ENCODE measurements at places on chromosomes 12 and 14.

- DNase-seq, result no peak
These were observed 373.0 kb downstream of the ALG10 start for GRCh38 chr12:34395056-34396005.

GRCh38 chr14:59013672-59014298 is 174.7 kb upstream of the DAAM1 start:
- no peak for DNase-seq

DNA sequence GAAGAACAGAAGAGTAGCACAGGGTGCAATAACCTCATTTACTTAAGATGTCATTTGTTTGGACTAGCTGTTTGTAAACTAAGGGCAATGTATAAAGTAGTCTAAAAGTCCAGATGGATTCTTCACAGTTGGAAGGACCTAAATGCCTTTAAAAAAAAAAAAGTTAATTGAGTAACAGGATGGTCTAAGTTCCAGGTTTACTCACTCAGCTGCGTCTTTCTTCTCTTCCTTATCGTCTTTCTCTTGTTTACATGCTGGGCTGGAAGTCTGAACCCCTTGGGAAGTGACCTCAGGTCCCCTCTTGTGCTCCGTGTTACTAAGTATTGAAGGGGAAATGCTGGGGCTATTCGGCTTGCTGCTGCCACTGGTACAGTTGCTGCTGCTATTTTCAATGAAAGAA is 82.5 kb downstream of the SH2B3 start:
- no peak for DNase-seq

DNA sequence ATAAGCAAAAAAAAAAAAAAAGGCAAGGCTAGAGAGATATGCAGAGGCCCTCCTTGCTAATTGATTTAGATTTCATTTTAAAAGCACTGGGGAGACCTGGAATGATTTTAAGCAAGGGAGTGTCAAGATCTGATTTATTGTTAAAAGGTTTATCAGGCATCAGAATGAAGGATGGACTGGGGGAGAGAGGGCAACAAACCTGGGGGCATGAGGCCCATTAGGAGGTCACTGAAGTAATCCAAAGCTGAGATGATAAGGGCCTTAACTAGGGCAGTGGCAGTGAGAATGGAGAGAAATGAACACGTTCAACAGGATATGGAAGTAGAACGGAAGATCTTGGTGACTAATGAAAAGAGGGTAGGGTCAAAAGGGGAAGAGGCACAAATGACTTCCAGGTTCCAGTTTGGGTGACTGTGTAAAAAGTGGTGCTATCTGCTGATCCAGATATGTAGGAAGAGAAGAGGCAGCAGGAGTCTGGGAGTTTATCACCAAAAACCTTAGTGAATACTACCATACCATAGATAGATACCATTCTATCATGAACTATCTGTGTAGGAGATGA is 24.0 kb downstream of the KITLG start:
- no peak for DNase-seq

GRCh38 chr12:117875744-117876435 is 92.9 kb downstream of the KSR2 start:
- no peak for DNase-seq

DNA sequence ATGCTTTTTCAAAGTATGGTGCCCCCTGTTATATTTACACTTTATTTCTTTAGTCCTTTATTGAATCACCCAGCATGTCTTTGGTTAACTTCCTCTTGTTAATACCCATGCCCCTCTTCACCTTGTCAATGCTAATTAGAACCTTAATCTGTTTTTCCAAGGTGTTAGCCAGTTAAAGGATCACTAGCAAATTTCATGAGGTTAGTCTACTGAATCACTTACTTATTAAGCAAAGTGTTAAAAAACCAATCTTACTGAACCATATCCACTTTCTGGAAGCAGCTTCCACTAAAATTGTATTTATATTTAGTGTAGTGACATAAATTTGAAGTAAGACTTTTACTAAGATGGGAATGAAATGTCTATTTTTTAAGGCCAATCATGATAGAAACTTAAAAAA is 27.9 kb downstream of the TAOK3 start:
- DNase-seq, result no peak

GRCh38 chr12:3744229-3744901 is 8.5 kb downstream of the CRACR2A start:
- no peak for DNase-seq

DNA sequence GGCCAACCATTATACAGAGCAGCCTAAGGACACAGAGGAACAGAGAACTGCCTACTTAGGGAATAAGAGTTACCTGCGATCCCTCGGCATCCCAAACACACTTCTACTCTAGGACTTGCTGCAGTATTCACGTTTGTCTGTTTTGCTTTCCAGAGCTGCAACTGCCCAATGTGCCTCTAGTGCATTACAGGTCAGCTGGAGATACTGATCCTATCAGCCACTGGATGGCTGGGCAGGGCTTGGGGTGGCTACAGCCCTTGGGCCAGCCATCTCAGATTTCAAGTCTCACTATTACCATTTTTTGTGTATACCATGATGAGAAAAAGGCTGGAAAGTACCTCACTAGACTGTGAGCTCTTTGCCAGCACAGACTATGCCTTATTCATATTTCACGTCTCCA is 4.6 kb downstream of the ARF3 start:
- DNase-seq, result no peak

DNA sequence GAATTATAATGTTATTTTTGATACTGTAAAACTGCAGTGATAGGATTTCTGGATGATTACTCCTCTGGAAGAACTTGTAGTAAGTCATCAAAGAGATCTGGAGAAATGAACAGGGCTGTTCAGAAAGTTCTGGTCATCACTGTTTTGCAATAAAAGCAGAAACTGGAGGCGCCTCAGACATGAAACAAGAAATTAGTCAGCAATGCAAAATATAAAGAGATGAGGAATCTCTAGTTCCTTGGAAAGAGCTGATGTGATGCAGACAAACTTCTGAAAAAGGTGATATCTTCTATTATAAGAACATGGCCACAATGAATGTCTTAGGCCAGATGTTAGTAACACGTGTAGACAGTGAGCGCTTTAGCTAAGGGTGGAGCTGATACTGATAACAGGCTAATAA is 9.5 kb downstream of the ACIN1 start:
- DNase-seq, result no peak

GRCh38 chr12:53423597-53423996 is at the start of gene AMHR2:
AMHR2 (plus strand) TSS chr12:53423855; CDS start chr12:53423935, 80 bp downstream.
- DNase-seq, result no peak

DNA sequence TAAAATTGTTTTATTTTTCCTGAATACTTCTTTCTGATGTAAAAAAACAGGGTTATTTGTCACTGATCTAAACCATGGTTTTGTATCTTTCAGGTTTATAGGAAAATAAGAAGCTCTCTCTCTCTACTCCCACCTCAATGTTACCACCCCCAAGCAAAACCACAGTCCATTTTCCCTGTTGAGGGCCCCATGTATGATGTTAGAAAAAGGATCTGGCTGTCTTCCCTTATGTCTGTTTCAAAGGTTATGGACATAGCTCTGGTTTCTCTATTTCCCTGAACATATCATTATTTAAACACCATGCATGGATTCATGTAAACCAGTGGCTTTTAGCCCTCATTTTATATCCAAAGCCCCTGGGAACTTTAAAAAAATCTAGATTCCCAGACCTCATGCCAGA is 649.0 kb upstream of the TBX3 start:
- no peak for DNase-seq
